ENCODE measurements at places on chromosomes 4 and X. TPM values are rescaled to one million over a fixed set of nuclear protein-coding genes. Genes with fewer than 3 reads are reported as not detected.
A peak's percentile ranks its signal among the peaks of the same experiment; 100 is the strongest.

CABS1 gene
- not detected for total RNA-seq

DNA sequence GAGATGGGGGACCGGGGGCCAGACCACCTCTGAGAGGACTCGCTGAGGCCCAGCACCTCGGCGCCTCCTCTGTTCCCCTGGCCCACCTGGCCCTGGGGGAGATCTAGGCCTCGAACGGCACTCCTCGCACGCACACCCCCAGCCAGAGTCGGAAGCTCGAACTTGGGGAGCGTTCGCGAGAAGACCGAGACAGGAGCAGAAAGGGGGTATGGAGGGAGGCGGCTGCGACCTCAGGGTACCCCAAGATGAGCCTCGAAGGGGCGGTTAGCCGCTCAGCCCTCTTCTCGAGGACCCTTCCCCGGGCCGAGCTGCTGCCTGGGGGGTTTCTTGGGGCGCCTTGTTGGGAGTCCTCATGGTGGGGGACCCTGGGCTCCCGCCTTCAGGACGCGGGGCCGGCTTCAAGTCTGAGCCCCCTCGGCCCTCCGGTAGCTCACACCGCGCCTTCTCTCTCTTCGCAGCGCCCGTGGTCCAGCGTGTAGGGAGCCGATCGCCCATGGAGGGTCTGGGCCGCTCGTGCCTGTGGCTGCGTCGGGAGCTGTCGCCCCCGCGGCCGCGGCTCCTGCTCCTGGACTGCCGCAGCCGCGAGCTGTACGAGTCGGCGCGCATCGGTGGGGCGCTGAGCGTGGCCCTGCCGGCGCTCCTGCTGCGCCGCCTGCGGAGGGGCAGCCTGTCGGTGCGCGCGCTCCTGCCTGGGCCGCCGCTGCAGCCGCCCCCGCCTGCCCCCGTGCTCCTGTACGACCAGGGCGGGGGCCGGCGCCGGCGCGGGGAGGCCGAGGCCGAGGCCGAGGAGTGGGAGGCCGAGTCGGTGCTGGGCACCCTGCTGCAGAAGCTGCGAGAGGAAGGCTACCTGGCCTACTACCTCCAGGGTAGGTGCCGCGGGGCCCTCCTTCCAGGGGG is 706 bp downstream of the DUSP9 start:
- DNase-seq: no peak

DNA sequence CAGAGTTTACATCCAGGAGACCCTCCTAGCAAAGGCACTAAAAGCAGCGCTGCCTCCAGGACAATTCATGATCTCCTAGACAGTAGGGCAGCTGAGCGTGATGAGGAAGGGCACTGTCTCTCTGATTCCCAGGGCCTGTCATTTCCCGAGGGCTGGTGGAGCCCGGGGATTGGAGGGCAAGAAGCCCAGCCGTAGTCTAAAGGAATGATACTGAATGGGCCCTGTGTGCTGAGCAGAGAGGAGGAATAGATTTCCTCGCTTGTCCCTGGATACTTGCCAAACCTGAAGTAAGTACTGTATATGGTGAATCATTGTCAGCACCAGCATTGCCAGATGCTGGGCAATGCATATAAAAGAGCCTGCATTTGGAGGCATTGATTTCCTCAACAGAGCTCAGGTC is 88.0 kb upstream of the SLITRK2 start:
- peak; percentile 0 for DNase-seq

NEIL3 gene
- 3.7 TPM for total RNA-seq

KLHL4 gene
- 5.0 TPM for total RNA-seq

GRCh38 chr4:141871086-141871770 is 234.8 kb downstream of the IL15 start:
- peak; percentile 24 for DNase-seq

GRCh38 chrX:1196436-1196835 is 16.0 kb downstream of the CRLF2 start:
- DNase-seq: no peak

GRCh38 chr4:152385551-152385950 is 150.3 kb downstream of the FBXW7 start:
- peak; percentile 44 for DNase-seq

GRCh38 chrX:45783002-45783401 is 582.3 kb upstream of the DIPK2B start:
- no peak for DNase-seq

DNA sequence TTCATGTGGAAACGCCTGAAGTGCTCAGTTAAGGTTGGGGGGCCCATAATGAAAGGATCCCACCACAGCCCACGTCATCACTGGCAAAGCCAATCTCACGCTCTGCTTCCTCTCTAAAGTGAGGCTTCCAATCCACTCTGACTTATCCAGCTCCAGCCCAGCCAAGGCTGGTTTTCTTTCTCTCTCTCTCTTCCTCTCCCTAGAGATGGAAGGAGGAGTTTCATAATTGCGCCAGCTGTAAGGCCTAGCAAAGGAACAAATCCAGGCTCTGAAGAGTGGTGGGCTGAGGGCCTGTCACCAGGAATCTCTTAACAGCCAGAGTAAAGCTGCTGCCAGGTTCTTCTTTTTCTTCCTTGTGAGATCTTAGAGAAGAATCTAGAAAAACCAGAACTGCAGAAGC is 20.7 kb upstream of the BCLAF3 start:
- DNase-seq: peak; percentile 10

CCDC110 gene
- total RNA-seq: 4.2 TPM

- no peak for DNase-seq
Measured at GRCh38 chr4:94135701-94136100, 72.0 kb upstream of the SMARCAD1 start.

CDKN2AIP gene
- 8.3 TPM for total RNA-seq

GRCh38 chrX:11422525-11422857 is 129.3 kb downstream of the AMELX start:
- no peak for DNase-seq

DNA sequence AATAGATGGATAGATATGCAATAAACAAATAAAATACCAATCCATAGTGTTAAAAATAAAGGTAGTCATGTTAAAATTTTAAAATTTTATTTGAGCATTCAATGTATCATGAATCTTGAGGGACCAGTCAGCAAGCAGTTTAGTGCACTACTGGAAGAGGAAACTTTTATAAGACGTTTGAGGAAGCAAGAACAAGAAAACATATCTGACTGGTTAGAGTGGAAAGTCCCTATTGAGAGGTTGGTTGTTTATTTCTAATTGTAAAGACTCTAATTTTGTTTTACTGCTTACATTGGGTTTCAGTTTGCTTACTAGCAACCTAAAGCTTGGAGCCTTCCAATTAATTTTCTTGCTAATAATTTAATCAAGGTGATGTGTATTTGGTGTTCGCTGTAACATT is 786.2 kb downstream of the RAB28 start:
- no peak for DNase-seq

ASB12 gene
- total RNA-seq: not detected

- DNase-seq: peak; percentile 31
Measured at GRCh38 chrX:31658360-31658759, 586.5 kb upstream of the FTHL17 start.

DNA sequence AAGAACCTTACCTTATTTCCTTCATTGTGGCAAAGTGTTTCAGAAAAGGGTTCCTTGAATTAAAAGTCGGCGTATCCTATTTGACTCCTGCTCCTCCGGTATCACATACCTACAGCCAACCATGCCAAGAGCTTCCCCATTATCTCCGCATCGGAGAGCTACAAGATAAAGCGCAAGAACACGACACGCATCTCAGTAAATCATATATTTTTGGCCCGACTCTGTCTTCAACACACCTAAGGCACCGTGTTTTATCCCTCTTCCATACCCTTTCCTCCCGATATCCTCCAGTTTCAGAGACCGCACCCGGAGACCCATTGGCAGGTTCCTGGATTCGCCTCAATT is 497 bp upstream of the THAP9 start:
- DNase-seq: no peak

DNA sequence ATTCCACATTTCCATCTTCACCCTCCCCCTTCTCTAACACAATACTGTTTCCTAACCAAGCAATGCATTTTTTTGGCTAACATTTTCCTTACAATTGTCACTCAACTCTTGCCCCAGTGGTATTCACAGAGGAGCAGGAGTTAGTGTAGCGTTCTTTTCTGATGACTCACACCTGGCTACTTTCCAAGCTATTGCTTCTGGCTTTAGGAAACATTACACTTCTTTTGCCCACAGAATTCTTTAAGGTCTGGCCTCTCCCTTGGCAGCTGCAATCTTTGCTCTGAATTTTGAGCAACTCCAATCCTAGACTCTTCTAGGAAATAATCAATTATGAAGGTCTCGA is 27.5 kb upstream of the PDGFC start:
- DNase-seq: peak; percentile 100

FAM47A gene
- not detected for total RNA-seq

DNA sequence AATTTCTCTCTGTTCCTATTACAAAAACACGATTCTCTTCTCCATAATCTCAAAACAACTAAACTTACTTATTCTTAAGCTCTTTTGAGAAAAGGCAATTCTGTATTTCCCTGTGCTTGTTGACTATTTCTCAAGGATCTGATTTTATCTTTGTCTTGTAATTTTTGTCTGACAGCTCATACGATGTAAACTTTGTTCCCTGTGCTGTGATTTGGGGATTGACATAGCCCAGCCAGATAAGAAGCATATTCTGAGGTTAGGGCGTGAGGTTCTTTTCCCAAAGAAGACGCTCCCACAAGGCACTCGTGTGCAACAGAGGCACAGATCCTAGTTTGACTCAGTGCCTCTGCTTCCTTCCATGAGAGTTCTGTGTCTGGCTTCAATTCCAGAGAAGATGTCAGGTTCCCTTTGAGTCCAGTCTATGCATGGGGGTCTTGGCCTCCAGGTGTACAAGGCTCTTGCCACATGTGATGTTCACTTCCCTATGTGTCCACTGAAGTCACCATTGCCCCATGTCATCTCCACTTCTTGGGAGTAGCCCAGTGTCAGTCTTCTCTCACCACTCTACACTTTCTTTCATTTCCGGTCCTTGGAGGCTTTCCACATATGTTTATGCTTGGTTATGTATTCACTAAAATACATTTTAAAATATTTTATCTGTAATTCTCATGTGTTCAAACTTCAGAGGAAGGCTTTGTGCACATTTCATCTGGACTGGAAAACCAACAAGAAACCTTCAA is 94.8 kb downstream of the MID1 start:
- DNase-seq: no peak

GRCh38 chr4:86855572-86855971 is 6.4 kb upstream of the SLC10A6 start:
- peak; percentile 77 for DNase-seq

DNA sequence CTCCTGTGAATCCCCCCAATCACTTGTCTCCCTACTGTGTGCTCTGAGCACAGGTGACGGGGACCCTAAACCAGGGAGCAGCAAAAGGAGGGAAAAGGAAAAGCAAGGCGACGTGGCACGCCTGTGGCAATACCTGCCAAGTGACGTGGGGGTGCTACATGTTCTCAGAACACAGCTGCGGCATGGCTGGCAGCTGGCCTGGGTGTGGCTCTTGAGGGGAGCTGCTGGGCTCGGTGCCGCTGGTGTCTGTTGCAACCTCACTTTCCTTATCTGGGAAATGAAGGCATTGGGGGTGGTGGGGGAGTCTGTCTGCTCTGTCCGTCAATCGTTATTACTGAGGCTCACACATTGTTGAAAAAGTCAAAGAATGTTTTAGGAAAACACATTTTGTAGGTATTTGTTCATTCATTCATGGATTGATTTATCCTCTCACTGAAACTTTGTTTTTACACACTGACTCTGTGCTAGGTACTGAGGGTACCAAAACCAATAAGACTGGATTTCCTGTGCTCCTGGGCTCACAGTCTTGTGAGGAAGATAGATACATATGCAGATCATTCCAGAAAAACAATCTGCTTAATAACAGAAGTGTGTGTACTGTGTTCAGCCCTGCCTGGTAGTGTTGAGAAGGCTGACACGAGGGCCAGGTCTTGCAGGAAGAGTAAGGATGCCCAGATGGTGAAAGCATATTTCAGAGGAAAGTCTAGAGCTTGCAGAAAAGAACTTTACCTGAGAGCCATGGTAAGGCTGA is 217.6 kb downstream of the PTTG2 start:
- peak; percentile 84 for DNase-seq

SYAP1 gene
- 39.9 TPM for total RNA-seq

FDCSP gene
- not detected for total RNA-seq

ELMOD2 gene
- total RNA-seq: 38.3 TPM

NUDT9 gene
- total RNA-seq: 15.5 TPM

- peak; percentile 80 for DNase-seq
Measured at GRCh38 chr4:17273047-17273446, 238.8 kb downstream of the QDPR start.

DNA sequence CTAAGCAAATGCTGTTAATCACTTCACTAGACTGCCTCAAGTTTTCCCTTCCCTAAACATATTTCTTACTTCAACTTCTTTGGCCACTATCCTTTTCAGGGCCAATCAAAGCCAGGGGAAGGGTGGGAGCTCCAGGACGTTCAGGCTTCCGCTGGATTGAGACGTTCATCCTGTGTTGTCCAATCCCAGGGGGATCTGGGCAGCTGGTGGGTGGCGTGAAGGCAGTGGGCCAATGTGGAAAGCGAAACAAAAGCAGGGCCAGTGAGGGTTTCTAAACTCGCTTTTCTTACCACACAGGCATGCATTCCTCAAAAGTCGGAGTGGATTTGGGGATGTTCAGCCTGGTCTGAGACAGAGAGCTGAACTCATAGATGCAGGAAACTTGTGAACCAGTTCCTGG is 7.6 kb downstream of the CXCL13 start:
- no peak for DNase-seq

- DNase-seq: no peak
Measured at GRCh38 chrX:64850371-64851082, 125.7 kb downstream of the ZC4H2 start.

GRCh38 chr4:28250646-28251045 is 1390.0 kb downstream of the STIM2 start:
- no peak for DNase-seq

SLC9A6 gene
- 18.6 TPM for total RNA-seq

DNA sequence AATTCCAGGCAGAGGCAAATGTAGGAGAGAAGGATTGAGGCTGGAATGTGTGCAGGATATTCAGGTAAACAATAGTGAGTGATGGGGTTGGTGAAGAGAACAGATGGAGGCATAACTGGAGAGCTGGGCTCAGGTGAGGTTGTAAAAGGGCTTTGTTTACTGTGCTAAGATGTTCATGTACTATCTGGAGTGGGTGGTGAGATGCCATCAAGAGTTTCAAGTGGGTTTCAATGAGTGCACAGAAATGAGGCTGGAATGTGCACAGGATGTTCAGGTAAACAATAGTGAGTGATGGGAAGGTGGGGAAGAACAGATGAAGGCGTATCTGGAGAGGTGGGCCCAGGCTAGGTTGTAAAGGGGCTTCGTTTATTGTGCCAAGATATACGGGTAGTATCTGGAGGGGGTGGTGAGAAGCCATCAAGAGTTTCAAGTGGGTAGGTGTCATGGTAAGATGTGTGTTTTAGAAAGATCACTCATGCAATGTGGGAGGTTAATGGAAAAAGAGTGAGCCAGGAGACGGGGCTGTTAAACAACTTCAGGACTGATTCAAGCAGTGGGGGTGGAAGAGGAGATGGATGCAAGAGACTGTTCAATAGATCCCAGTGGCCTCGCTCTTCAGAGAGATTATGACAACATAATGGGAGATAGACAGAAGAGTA is 25.4 kb upstream of the NMU start:
- DNase-seq: no peak

GRCh38 chr4:30330894-30331652 is 389.1 kb upstream of the PCDH7 start:
- no peak for DNase-seq

GRCh38 chr4:168138143-168138542 is 45.8 kb downstream of the ANXA10 start:
- DNase-seq: peak; percentile 94
